ENCODE measurements at places on chromosomes 11 and 22.

DNA sequence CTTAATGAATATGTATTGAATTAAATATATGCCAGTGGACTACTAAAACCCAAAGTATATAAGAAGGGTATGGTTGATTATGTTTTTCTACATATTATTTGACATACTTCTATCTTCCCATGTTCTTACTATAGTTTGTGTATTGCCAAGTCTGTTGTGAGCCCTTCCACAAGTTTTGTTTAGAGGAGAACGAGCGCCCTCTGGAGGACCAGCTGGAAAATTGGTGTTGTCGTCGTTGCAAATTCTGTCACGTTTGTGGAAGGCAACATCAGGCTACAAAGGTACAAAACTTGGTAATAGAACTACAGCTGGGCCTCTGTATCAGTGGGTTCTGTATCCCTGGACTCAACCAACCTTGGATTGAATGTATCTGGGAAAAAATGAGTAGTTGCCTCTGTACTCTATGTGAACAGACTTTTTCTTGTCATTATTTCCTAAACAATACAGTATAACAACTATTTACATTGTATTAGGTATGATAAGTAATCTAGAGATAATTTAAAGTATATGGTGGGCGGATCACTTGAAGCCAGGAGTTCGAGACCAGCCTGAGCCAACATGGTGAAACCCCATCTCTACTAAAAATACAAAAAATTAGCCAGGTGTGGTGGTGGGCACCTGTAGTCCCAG, 38.7 kb upstream of the TTC36 start:
- DNase-seq, result peak; percentile 92

- no peak for DNase-seq
These were observed 2.3 kb downstream of the POLR2L start for GRCh38 chr11:839875-840617.

DNA sequence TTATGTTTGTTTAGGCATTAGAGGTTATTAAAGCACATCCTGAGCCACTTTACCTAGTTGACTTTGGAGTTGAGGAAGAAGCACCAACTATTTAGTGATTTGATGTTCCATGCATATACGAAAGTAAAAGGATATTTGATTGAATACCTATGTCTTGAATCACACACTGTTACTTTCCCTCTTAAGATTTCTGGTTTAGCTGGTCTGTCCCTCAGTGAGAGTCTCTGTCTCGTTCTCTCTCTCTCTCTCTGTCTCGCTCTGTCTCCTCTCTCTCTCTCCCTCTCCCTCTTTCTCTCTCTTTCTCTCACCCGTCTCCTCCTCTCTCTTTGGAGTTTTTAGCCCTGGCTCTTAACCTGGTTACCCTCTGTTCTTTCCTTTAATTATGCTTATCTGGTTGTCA, 11.0 kb downstream of the CTNND1 start:
- no peak for DNase-seq

GRCh38 chr22:19086896-19087295, 35.3 kb downstream of the DGCR2 start:
- DNase-seq, result no peak

DNA sequence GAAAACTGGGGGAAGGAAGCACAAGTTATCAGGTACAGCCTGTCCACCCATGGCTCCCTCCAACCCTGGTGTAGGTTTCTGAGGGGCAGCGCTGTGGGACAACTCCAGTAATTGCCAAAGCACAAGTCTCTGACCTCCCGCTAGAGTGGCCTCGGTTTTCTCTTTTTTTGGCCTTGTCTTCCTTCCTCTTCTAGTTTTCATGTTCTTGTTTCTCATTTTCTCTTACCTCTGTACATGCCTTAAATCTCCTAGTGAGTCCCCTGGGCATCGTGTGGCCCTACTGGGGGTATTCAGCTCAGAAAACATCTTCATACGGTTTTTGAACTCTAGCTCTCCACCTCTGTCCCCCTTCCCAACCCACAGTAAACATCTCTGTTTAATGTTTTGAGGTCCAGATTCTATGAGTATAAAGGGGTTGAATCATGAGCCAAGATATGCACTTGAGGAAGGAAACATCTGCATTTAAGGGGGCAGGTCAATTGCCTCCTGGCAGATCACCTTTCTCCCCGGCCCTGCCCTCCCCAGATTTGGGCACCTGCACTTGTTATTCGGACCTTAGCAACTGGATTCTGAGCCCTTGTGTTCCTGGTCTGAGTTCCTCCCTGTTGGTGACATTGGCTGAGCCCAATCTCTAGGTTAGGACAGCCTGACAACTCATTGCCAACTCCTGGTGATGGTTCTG, 8.4 kb upstream of the LMO2 start:
- DNase-seq, result no peak

DNA sequence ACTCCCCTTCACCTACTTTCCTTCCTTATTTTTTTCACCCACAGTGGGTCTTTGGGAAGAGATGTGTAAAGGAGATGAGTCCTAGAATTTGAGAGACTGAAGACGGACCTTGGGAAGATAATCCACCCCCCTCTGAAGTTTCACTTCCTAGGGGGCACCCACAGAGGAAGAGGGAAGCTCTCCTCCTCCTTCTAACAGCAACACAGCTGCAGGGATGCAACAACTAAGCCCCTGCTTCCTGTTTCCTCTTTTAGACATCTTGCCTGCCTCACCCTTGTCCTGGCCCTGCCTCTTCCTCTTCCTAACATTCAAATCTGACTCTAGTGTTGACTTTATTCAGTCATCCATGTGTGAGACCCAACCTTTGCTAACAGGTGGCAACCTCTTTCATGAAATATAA, 424.6 kb downstream of the BUD13 start:
- DNase-seq, result no peak

- peak; percentile 78 for DNase-seq
These were observed 851 bp downstream of the PTDSS2 start for GRCh38 chr11:450809-451451.

DNA sequence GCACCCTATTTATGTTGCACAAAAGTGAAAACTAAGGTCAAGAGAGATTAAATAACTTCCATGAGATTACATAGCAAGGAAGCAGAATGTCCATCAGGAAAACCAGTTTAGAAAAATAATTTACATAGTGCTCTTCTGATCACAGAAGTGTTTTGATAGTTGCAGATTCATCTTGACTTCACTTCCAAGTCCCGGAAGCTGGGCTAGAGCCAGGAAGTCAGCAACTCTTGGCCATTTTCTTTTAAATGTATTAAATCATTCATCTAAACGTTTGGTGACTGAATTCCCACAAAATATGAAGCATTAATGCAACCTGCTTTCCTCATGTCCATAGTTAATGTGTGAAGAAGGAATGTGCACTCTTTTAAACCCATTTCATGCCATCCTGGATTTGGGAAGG, 29.7 kb downstream of the APLP2 start:
- no peak for DNase-seq

GRCh38 chr11:76391021-76391420, 9.9 kb downstream of the GVQW3 start:
- peak; percentile 12 for DNase-seq

- no peak for DNase-seq
These were observed 63.6 kb downstream of the THAP12 start for GRCh38 chr11:76317296-76317695.
